ENCODE measurements at places on chromosomes 5 and 9.

- no peak for DNase-seq
Measured at GRCh38 chr9:6590772-6591384, 54.7 kb downstream of the GLDC start.

- peak; percentile 78 for DNase-seq
Measured at GRCh38 chr9:113011911-113012381, at the start of gene ZNF883. TSS of gene ZNF883 (minus strand) at chr9:113012192.

GRCh38 chr9:12875191-12875590 is 100.4 kb downstream of the LURAP1L start:
- no peak for DNase-seq

DNA sequence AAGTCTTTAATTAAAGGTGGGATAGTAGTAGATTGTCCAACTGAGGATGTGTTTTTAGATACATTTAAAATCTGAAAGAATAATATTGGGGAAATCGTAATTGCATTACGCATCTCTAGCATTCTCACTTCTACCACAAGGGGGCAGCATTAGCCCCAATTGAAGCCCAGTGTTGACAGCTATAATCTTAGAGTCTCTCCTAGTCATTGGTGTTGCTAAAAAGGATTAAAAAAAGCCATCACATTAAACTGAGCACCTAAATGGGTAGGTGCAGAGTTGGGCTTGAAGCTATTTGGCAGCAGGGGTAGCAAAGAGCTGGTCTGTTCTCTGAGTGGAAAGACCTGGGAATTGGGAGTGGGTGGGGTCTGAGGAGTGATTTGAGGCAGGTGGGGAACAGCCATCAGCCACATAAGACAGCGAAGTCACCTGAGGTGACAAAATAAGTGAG is 177.2 kb downstream of the OSTF1 start:
- peak; percentile 39 for DNase-seq

DNA sequence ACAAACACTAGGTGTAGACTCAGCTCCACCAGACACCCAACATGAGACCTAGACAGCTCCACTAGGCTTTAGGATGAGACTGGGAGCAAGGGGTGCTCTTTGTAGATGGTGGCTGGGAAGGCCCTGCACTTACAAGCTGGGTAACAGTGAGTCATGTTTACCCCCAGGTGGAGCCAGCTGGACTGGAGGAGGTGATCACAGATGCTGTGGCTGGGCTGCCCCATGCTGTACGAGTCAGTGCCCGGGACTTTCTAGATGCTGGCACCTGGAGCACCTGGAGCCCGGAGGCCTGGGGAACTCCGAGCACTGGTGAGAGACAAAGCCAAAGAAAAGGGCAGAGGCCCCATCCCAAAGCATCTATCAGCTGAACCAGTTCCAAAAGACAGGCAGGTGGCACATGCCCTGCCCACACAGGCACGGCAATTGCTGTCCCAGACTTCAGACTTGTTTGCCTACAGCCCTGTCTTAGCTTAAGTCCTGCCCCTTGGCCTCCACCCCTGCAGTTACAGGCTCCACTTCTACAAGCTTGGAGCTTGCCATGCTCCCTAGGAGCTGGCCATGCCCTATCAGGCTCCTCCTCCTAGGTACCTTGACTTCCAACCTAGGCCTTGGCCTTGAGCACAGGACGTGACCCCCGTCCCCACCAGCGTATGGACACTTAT is 2.7 kb downstream of the CCL27 start:
- no peak for DNase-seq

DNA sequence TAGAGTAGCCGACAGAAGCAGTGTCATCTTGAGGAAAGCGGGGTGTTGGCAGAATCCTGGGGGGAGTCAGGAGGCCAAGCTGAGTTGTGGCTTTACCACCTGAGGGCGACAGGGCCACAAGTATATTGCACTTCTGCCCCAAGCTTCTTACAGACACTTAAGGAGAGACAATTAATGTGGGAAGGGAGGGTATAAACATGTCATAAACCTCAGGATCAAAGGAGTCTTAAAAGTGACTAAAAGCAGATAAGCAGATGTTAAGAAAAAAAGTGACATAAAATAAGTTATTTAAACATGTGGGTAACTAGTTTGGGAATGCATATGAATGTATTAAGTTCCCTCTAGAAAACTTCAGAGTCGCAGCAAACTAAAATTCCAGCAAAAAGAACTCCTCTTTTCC is 63.9 kb downstream of the ERAP1 start:
- no peak for DNase-seq

- DNase-seq, result no peak
Measured at GRCh38 chr9:108911820-108912219, 22.1 kb downstream of the ELP1 start.

DNA sequence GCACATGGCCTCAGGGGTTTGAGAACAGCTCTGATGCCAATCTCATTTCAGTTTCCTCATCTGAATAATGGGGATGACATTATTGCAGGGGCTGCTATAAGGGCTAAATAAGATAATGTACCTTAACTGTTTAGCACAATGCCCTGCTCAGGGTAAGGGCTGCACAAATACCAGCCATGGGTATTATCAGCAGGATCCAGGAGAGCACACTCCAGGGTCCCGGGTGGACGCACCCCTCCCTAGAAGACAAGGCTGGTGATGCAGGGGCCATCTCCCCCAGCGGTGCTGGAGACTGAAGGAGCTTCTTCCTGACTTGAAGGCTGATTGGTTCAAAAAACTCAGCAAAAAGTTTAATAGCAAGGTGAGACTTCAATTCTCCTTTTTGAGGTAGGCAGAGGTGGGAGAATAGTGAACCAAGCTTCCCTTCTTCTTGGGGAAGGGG is 2.7 kb upstream of the CXXC5 start:
- DNase-seq, result no peak

- DNase-seq, result no peak
Measured at GRCh38 chr9:130448771-130449603, 4.2 kb downstream of the ASS1 start.

DNA sequence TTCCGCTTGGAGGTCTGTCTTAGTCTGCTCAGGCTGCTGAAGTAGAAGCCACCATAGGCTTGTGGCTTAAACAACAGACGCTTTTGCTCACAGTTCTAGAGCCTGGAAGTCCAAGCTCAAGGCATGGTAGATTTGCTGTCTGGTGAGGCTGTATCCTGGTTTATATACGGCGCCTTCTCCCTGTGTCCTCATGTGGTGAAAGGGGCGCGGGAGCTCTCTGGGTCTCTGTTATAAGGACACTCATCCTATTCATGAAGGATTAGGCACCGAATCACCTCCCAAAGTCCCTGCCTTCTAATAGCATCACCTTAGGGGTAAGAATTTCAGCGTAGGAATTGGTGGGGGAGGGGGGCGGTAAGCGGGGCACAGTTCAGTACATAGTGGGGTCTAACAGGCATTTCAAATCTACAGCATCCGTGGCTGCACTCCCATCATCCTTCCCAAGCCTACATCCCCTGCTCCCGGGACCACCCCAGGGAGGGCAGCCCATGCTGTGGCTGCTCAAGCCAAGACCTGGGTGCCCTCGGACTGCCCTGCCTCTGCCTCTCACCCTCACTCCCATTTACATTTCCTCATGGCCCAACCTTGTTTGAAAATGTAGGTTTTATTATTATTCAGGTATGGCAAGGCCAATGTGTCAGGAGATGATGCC is 15.1 kb upstream of the LPCAT1 start:
- no peak for DNase-seq

DNA sequence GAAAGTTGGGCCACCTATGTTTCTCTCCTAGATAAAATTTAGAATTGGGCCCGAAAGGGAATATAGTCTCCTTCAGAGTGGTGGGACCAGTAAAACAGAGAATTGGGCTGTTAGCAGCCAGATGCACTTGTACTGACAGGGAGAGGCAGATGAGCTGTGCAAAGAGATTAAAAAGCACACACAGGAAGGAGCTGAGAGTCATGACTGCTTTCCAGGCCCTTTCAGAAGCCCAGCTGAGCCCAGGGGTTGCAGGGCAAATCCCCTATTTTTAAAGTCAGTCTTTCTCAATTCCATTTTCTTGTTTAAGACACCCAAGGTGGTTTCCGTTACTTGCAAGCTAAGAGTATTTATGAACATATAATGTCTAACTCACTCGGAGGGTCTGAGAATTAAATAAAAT is 130.4 kb downstream of the PRELID2 start:
- DNase-seq, result no peak

GRCh38 chr5:65907135-65907534 is 19.2 kb upstream of the ERBIN start:
- no peak for DNase-seq

- DNase-seq, result peak; percentile 25
Measured at GRCh38 chr5:100667161-100667630, 132.0 kb downstream of the FAM174A start.

DNA sequence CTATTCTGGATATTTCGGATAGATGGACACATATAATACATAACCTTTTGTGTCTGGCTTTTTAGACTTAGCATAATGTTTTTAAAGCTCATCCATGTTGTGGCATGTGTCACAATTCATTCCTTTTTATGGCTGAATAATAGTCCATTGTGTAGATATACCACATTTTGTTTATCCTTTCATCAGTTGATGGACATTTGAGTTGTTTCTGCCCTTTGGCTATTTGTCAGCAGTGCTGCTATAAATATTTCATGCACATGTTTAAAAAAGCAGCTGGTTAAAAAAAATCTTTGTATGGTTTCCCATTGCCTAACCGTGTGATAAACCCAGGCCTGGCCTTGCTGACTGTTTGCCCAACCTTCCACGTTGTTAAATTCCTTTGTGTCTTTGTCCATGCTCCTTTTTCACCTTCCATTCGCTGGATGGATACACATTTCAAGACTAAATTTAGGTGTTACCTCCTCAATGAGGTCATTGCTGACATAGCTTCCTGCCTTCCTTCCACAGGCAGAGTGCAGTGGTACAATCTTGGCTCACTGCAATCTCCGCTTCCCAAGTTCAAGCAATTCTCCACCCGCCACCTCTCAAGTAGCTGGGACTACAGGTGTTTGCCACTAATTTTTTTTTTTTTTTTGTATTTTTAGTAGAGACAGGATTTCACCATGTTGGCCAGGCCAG is 11.3 kb downstream of the GDA start:
- DNase-seq, result no peak

DNA sequence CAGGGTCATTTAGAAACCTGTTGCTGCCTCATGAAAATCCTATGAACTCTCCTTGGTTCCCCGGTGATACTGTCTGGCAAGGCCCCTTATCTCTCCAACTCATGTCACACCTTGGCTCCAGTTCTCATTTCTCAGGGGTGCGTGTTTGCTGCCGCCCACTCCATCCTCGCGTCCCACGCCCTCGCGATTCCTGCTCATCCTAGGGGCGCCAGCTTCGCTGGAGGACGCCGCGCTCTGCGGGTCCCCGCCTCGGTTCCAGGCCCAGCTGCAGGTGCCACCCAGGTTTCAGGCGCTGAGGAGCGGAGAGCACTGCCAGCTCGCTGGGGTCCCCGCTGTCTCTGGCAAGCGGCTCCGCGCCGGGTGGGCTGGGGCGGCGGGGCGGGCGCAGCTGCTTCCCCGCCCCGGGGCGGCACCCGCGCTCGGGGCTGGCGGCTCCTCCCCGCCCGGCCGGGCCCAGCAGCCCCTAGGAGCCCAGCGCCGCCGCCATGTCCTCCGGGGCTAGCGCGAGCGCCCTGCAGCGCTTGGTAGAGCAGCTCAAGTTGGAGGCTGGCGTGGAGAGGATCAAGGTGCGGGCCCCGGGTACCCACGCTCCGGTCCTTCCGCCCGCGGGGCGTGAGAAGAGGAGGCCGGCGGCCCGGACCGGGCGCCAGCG is at the start of gene GNG10:
Gene GNG10, plus strand, starts transcription at position 456 of the 652 bp plus-strand sequence. Its CDS starts 30 bp downstream, at position 486.
- peak; percentile 89 for DNase-seq

DNA sequence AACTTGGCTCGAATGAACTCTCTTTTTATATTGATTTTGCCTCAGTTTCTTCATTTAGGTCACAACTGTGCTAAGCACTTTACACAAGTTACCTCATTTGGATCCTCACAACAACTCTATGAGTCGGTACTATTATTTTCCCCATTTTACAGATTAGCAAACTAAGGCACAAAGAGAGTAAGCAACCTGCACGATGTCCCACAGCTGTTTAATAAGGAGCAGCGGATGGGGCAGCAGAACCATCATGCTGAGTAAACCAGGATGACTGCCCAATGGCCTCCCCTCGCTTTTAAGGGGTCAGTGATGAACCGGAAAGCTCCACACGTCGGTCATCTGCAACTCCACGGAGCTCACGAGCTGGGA is 607 bp downstream of the PRELID2 start:
- DNase-seq, result no peak

DNA sequence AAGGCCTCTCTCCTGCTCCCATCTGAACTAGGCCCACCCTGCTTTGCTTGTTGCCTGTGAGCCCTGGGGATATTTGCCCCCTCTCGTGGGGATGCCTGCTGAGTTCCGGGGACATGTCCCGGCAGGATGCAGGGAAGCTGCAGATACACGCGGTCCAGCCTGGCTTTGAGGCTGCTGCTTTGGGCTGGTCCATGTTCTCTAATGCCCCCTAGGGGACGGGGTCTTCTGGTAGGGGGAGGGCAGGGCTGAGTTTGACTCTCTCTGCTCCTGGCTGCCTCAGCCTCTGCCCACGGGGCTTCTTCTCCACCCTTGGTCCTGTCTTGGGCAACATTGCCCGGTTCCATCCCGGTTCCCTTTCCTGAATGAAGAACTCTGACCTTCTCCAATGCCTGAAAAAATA is 84.9 kb upstream of the ASS1 start:
- DNase-seq, result no peak

- no peak for DNase-seq
Measured at GRCh38 chr5:94395468-94395867, 222.9 kb downstream of the KIAA0825 start.
